Activated naive CD4-positive, alpha-beta T cell treated with Interleukin-2 at 50 U/mL for 16 hours (primary cell): ENCODE measurements at places on chromosomes 2 and 18.

- DNase-seq: no peak
Measured at GRCh38 chr2:85806358-85807118, 52.7 kb downstream of the ATOH8 start.

DNA sequence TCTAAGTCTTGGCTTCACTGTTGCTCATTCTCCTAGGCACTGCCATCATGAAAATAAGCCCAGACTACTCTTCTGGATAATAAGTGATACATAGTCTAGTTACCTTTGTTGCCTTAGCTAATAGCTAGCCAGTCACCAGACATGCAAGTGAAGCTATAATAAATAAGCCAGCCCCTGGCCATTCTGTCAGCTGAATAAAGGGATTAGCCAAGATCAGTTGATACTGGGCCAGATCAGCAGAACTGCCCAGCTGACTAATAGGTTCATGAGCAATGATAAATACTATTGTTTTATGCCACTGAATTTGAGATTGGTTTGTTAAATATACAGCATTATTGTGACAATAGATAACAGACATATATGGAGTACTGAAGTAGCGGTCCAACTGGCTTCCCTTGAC, 8.0 kb upstream of the C2orf69 start:
- no peak for DNase-seq

GRCh38 chr2:230877759-230878598, 13.2 kb downstream of the ITM2C start:
- DNase-seq: no peak

DNA sequence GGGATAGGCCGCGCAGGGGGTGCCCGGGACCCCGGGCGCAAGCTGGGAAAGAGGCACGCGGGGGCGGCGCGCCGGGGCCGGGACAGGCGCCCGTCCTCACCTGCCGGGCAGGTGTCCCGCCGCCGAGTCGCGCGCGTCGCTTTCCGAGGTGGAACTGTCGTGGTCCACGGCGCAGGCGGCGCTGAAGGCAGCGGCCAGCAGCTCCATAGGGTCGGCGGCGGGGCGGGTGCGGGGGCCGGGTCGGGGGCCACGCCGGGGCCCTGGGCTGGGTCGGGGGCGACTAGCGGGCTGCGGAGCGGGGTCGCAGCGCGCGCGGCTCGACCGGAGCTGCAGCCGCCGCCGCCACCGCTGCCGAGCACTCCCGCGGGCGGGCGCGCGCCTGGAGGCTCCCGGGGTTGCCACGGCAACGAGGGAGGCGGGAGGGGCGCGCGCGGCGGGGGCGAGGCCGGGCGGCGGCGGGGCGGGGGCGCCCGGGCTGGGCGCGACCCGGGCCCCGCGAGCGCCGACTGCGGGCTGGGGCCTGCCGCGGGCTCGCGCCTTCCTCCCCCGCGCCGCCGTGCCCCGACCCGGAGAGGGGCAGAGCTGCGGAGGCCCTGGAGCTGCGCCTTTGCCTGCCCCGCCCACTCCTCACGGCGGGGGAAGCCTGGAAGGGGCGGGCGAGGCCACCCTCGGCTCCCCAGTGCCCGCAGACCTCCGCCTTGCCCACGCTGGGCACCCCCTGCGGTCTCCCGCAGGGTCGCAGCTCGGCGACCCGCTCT, 57.9 kb downstream of the SNORC start:
- DNase-seq: no peak

- DNase-seq: no peak
Measured at GRCh38 chr2:11556101-11556806, 22.4 kb downstream of the GREB1 start.

DNA sequence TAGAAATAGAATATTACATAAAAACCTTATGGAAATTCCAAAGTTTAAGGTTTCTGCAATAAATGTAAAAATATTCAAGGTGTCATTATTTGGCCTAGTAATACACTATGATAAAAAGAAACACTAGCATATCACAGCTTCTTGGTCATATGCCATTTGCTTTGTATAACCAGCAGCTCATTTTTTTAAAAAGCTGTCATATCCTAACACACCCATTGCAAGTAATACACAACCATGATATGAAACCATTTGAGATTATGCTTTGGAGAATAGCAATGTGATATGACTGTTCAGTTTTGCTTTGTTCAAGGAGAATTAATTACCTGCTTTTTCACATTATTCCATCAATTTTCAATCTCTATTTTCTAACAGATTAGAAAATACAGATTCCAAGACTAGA, 149.0 kb downstream of the IKZF2 start:
- DNase-seq: no peak

DNA sequence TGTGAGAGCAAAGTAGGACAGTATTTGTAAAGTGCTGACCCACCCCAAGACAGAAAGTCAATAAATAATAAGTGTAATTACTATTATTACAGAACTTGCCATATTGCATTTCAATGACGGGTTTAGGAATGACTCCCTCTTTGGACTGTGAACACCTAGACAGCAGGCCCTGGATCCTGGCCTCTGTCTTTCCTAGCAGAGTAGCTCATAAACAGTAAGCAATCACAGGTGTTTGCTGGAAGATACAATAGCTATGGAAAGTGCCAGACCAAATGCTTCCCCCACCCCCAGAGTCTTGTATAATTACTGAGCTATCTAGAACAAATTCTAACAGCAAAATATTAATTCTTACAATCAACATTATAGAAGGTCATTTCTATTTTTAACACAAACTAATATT, 20.1 kb upstream of the MYO1B start:
- no peak for DNase-seq

DNA sequence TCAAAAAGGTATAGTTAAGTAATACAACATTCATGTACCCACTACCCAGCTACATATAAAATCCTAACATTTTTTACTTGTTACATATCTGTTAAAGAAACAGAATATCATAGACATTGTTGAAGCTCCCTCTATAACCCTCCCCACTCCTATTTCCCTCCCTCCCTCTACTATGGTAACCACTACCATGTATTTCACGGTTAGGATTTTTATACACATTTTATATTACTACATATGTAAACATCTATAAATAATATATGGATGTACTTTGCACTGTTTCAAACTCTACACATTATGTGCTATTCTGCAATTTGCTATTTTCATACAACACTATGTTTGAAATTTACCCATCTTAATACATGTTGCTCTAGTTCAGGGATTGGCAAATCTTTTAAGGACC, 36.3 kb downstream of the THOC1 start:
- DNase-seq: no peak

- no peak for DNase-seq
Measured at GRCh38 chr2:21233194-21233593, 109.4 kb downstream of the TDRD15 start.

- DNase-seq: no peak
Measured at GRCh38 chr2:70726947-70727725, 40.9 kb downstream of the ADD2 start.

DNA sequence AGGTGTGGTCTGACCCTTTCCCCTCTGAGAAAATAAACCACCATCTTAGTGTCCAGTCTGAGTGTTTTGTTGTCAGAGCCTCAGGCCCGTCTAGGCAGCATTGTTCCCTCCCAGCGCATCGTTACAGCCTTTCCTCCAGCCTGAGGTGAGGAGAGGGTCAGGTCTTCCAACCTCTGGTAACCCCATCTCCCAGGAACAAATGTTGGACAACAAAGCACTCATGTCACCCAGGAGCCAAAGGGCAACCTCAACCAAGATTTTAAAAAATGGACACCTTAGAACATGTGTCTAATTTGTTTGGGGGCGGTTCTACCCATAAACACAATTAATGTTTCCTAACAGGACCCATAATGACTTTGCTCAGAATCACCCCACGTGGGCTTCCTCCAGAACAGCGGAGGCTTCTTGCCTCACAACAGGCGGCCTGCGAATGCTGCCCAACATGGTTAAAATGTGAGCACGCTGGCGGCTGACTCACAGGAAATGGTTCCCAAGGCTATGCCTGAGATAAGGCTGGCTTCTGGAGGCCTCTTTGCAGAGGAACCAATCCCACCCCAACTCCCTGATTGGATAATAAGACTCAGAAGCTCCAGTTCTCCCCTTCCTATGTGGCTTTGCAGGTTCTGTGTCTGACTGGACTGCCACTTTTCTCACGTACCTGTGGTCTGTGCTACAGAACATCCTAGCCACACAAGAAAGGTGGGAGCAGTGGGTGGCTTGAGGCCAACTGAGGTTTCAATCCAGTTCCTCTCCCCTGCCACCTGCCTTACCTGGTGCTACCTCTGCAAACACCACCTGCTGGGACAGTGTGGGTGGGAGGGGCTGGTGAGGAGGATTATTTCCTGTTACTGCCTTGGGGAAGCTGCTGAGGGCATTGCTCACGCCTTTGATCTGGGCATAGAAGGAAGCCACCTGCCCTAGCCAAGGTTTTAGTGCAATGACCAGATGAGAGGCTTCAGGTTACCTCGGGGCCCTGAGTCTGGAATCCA, 108.8 kb downstream of the B3GNT2 start:
- peak; percentile 45 for DNase-seq

- no peak for DNase-seq
Measured at GRCh38 chr2:146572598-146572997, 1272.2 kb upstream of the ACVR2A start.

GRCh38 chr2:112831513-112831845, 5.1 kb downstream of the IL1B start:
- no peak for DNase-seq

- no peak for DNase-seq
Measured at GRCh38 chr2:109270505-109271312, 141.7 kb downstream of the SH3RF3 start.

DNA sequence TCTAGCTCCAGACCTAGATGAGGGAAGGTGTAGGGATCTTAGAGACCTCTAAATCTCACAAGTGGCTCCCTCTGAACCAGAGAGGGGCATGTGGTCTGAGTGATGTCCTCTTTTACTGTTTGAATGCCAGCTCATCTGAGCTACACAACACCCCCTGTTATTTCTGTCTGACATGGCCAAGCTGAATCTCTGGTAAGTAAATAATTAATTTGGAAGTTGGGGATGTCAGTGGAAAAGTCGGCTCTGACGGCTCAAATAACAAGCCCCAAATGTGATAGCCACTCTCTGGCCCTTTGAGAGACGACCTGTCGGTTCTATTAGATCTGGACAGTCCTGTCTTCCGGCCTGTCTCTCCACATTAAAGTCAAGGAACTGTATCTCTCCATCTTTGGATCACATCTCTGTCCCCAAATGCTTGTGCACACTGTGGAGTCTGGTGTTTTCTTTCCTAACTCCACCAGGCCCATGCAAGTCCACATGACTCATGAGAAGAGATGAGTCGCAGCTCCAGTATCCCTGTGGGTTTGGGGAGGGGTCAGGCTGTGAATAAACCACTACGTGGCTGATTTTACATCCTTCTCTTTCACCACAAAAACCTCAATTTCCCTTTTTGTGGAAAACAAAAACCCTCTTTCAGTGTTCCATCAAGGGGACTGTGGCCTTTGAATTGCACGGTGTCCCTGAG, 52.5 kb downstream of the SETBP1 start:
- DNase-seq: peak; percentile 12

DNA sequence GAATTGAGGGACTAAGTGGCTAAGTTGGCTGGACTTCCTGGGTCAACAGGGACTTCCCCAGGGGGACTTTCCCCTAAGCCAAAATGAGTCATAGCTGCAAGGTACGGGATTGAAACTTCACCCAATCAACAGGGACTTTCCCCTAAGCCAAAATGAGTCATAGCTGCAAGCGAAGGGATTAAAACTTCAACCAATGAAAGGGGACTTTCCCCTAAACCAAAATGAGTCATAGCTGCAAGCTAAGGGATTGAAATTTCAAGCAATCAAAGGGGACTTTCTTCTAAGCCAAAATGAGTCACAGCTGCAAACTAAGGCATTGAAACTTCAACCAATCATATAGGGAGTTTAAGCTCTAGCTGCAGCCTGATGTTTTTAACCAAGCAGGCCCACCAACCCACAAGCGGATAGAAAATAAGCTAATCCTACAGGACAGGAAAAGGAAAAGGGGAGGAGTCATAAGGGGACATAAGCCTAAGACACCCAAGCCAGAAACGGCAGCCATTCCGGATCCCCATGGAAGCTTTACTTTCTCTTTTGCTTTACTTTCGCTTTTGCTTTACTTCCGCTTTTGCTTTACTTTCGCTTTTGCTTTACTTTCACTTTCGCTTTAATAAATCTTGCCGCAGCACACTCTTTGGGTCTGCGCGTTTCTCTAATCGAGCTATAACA, 1375.4 kb upstream of the CELF4 start:
- peak; percentile 64 for DNase-seq

DNA sequence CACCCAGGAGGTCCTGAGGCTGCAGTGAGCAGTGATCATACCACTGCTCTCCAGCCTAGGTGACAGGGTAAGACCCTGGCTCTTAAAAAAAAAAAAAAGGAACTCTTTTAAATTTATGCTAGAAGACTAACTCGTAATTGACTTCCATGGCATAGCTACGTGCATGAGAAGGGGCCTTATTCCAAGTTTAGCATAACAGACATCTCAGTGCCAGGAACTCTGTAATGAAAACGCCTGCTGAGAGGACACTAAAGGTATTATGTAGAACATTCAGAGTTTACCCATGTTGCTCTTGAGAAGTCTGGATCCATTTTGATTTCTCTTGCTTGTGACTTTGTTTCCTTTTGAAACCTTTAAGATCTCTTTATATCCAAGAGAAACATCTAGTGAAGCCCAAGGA, 276.0 kb downstream of the ZNF407 start:
- no peak for DNase-seq
